NCI-H1436 treated with DMSO at 0.1 percent for 48 hours (cell line): ENCODE measurements at places on chromosomes 2 and 18.

GRCh38 chr2:67374481-67374880 lies 22.7 kb upstream of the ETAA1 start:
- DNase-seq: no peak

DNA sequence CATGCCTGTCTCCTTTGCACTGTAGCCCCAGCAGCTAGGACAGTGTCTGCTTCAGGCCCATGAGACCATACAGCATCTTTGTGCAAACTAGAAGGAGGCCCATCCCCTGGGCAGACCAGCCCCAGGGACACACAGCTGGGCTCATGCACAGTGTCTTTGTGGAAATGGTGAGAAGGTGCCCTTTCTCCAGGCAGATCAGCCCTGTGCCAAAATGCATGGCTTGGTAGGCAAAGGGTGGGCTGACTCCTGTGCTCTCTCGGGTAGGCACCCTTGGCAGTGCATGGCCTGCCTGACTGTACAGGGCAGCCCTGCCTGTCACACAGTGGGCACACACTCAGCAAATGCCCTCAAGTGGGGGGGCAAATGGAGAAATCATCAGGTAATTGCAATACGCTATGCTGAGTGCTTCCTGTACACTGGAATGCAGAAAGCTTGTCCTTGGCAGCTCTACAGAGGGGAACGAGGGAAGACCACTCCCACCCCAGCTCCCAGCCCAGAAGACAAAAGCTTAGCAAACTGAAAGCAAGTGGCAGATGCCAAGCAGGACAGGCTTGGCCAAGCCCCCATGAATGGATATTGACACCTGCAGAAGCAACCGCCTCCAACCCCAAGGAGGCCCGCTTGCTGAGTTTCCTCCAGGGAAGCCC lies 21.6 kb downstream of the TNS1 start:
- DNase-seq: no peak

DNA sequence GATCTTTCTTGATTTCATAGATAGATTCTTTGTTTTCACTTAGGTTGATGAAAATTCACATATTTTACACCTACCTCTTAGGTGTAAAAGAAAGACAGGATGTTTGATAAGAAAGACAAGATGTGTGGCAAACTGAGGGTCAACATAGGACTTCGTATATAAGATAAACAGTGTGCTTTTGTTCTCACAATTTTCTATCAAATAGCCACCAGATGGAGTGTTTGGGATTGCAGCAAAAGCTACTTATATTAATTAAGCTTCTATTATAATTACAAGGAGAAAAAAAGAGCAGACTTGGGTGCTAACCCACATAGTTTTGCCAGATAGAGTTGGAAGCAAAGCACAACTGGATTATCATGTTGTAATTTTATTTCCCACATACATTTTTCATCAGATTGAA lies 232.9 kb downstream of the CDH7 start:
- no peak for DNase-seq

DNA sequence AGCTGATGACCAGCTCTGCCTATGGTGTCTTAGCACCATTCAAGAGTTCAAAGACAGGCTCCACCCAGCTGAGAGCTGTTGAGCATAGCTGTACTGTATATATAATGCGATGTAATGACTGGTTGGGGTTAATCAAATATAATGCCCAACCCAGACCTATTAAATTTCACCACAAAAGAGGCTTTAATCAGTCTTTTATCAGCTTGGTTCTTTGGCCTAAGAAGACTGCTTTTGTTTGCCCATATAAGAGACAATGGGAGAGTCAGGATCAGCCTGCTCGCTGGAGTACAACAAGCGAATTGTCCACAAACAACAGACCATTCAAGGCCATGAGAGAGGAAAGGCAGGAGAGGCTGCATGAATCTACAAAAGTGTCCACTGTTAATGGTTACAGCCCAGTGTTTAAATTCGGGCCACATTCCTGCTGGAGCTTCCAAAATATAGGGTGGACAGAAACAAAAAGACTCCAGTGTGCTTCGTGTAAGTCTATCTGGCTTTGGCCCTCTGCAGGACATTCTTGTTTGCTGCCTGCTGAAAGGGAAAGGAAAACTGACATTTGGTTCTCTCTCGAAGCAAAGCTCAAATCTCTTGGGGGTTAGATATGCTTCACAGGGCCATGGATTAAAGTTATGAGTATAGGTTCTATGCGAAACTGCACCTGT lies 299.0 kb upstream of the FBXO11 start:
- DNase-seq: no peak

DNA sequence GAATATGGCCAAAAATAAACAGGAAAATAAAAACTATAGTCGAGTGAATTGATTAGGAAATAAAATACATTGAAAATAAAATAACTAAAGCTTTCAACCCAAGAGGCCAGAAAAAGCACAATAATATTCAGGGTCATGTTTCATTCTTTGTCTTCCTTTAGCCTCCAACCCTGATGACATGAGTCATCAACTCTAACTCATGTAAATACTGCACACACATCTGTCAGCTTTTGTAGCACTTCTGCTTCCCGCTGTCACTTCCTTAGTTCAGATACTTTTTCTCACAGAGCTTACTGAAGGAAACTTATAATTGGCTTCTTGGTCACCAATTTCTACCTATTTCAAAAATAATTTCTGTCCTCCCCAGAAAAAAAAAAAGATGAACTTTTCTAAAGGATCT lies 112.8 kb downstream of the UPP2 start:
- DNase-seq: no peak

DNA sequence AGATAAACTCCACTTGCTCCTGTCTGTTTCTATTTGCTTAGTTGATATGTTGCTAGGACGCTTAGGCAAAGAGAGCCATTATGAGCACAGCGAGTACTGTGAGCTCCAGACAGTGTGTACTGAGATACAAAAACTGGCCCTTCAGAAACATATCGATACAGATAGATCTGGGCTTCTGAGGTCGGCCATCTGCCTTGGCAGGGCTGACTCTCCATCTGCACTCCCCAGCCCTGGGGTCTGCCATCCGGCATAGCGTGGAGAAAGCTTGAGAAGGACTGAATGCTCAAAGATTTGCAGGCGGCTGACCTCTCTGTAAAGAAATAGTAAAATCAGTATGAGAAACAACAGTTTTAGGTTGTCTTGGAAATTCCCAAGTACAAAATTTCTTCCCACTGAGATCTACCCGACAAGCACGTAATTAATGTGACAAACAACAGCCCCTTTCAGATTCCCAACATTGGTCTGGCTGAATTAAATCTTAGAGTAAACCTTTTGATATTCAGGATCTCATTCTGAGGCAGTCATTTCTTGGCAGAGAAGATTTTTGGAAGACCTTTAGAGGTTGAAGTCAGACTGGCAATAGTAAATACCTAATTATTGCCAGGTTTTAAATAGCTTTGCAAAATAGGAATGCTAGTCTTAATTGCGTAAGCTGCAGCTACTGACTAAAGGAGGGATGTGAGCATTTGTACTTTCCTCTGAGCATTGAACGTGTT lies 127.4 kb downstream of the CHST9 start:
- no peak for DNase-seq

GRCh38 chr18:45104049-45104395 lies 423.3 kb downstream of the SETBP1 start:
- no peak for DNase-seq

DNA sequence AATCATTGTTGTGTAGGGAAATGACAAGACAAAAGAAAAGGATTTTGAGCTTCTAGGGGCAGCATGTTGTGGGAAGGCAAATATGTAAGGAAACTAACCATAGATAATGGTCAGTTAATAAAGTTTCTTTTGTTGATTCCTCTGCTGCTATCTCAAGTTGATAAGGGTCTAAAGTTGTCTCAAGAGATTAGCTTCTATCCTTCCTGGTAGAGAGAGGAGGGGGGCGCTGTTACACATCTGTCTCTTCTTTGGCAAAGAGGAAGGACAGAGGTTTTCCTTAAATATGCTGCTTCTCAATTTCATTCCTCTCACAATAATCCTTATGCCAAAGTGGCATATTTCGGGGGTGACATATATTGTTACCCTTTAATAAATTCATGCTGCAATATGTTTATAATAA lies 944.0 kb downstream of the DPP10 start:
- no peak for DNase-seq

DNA sequence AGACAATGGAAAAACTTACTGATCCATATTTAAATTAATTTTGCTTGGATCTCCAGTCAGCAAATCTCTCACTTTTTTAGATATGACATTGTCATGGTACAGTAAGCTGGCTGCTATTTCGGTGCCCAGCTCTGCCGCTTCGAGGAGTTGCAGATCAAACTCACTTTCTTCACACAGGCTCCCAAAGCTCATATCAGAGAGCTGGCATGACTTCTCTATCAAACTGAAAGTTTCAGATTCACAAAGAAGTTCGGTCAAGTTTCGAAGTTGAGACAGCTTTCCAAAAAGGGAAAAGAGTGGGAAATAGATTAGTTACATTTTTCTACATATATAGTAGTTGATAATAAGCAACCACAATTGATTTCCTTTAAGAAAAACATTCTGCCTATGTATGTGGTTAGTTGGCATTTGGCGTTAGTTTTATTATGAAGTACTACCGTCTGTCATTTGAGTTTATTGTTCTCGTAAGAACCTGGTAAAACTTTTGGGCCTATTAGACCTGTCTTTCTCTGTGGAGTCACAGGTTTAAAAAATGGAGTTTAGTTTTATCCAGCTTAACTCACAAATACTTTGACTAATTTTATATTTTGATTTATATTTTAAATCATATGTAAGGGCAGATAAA lies 118.8 kb downstream of the ABCA12 start:
- no peak for DNase-seq

DNA sequence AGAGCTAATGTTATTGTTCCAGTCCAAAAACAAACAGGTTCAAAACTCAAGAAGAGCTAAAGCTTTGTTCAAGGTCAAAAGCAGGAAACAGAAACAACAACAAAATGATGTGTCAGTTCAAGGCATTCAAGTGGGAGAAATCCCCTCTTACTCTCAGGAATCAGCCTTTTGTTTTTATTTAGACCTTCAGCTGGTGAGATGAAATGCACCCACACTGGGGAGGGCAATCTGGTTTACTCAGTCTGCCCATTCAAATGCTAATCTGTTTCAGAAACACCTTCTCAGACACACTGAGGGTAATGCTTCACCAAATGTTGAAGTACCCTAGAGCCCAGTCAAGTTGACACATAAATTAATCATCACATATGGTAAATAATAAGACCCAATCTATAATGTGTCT lies 150.6 kb downstream of the TMX3 start:
- DNase-seq: peak; percentile 18

GRCh38 chr2:127683757-127684156 lies 8.4 kb upstream of the LIMS2 start:
- DNase-seq: no peak

- no peak for DNase-seq
These were observed 246.9 kb upstream of the PARD3B start for GRCh38 chr2:204298404-204298803.

DNA sequence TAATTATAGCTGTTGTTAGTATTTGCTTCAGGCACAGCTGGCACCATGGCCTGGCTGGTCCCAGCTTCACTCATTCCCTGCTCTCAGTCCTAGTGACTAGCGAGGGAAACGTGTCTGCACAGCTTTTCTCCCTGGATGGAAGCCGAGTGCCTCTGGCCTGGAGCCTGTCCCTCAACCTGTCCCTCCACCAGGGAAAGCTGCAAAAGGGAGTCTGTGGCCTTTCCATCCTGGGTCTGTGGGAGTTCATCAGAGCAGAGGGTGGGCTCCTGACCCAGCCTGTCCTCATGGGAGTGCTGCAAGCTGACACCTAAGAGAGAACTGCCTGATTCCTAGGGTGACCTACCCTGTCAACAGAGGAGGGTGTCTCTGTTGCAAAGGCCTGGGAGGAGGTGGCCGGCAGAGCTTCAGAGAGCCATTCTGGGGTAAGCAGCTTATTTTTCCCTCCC lies 118.3 kb downstream of the CAPN13 start:
- no peak for DNase-seq

GRCh38 chr18:75212751-75213090 lies 2.1 kb downstream of the TSHZ1 start:
- no peak for DNase-seq

DNA sequence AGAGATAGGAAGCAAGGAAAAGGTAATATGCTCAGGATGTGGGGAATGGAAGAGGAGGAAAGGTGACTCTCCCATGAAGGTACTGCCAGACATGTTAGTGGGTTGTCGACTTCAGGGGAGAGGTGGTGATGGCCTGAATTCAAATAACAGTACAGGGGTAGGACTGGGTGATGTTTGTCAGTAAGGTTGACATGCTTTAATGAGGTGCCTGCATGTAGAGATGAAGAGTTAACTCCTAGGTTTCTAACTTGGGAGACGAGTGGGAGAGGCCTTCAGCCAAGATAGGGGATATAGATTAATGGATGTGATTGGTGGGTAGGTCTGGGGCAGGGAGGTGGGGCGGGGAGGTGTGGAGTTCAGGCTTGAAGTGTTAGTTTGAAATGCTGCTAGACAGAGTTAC lies 2.6 kb downstream of the NAPG start:
- DNase-seq: no peak

- DNase-seq: no peak
These were observed 12.6 kb downstream of the RTP5 start for GRCh38 chr2:241882091-241882625.

- DNase-seq: no peak
These were observed 2.8 kb upstream of the MOGAT1 start for GRCh38 chr2:222668494-222669154.

DNA sequence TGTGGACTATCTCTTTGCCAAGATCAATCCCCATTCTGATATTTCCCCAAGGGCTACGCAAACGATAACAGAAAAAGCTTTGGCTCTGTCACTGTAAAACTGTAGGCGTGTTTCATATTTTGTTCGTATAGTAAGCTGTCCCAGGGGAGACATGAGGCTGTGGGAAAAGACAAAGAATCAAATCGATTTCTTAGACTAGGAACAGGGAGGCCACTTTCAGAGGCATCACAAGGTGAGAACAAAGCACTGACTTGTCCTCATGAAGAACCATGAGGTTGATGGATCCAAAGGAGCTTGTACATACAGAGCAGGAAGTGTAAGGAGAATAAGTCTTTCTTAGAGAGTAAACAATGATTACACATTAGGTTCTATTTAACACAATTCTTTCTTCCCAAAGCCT lies 255.7 kb downstream of the HNMT start:
- DNase-seq: no peak
